Frontal cortex (tissue), 4 donors: ENCODE measurements at places on chromosomes 6 and 20. TPM values are rescaled to one million over a fixed set of nuclear protein-coding genes. Genes with fewer than 3 reads are reported as not detected.

Gene CD93
- total RNA-seq: 10.6 TPM

Gene RNF114
- 31.0 TPM for total RNA-seq

Gene ZNF391
- 2.9 TPM for total RNA-seq

DNA sequence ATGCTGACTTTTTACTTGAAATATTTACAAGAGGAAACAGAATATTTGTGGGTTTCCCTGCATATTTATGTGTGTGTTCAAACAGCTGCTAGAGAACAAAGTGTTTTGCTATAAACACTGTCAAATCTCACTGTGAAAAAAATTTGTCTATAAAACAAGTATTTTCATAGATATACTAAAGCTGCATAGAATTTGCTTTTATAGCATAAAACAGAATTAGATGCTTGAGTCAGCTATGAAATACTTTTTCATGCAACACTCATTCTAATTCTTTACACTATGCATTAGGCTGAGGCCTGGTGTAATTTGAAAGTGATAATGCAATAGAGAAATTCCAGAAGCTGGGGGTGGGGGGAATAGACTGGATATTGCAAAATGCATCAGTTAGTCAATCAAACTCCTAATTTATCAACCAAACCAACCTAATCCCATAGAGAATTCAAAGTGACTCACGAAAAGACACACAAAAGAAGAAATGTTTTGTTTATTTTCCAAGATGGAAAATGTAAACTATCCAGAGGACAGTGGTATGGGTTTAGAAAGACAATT lies 148.2 kb downstream of the LAMA2 start:
- no peak for DNase-seq

DNA sequence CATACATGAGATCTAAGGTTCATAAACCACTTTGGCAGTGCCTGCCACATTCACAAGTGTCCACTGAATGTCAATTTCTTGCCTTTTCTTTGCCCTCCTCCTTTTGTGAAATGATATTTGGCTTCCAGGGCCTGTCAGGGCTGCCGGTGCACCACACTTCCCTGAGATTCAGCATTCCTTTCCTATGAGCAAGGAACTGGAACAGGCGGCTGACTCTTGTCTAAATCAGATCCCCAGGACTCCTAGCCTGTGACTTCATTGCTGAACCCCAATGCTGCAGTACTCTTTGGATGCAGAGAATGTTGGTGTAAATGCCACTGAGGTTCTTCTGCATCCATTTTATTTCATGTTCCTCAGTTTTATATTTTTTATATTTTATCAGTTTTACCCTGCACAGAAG lies 172.2 kb downstream of the ARID1B start:
- DNase-seq: no peak

Gene IL20RA
- total RNA-seq: 0.41 TPM

DNA sequence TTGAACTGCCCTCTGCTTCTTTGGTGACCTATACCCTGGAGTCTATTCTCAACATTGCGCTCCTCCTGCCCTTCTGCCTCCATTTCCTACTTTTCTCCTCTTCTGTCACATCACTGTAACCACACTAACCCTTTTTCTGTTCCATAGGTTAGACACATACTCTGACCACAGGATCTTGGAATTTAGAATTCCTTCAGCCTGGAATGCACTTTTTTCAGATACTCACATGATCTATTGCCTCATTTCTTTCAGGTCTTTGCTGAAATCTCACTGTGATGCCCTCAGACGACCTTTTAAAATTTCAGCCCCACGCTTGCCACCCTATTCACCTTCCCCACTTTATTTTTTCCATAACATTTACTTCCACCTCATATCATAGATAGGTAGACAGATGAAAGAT lies 5.1 kb downstream of the VNN1 start:
- no peak for DNase-seq

Gene CRISP3
- under 0.01 TPM for total RNA-seq

GRCh38 chr20:51500936-51501335 lies 41.6 kb downstream of the NFATC2 start:
- no peak for DNase-seq

DNA sequence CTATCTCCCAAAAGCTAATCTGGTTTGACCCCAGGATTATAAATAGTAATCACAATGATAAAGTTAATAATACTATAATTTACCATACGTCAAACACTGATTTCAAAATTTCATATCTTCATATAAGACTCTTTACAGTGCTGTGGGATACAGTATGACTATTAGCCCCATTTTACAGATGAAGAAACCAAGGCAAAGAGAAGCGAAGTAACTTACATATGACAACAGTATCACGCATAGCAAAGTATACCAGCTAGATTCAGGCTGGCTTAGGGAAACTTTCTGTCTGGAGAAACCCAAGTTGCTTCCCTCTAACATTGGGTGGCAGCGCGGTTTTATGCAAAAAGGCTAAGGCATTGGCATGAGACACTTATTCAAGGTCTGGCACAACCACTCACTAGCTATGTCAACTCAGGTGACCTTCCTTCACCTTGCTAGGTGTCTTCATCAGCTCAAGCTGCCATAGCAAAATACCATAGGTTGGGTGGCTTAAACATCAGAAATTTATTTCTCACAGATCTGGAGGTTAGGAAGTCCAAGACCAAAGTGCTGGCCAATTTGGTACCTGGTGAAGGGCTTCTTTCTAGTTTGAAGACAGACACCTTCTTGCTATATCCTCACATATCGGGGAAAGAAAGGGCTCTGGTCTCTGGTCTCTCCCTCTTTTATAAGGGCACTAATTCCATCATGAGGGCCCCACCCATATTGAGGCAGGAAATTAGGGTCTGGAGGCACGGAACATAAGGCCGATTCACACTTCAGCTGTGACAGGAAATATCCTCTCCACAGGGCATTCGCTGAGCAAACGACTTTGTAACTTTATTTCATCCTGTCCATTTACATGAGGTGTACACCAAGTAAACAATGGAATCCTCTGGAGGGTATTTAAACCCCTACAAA lies 22.4 kb upstream of the UTRN start:
- DNase-seq: no peak

- no peak for DNase-seq
Measured at GRCh38 chr6:24214984-24215383, 89.0 kb downstream of the NRSN1 start.

Gene TCF19
- total RNA-seq: 2.0 TPM

Gene MMP24
- 102 TPM for total RNA-seq

DNA sequence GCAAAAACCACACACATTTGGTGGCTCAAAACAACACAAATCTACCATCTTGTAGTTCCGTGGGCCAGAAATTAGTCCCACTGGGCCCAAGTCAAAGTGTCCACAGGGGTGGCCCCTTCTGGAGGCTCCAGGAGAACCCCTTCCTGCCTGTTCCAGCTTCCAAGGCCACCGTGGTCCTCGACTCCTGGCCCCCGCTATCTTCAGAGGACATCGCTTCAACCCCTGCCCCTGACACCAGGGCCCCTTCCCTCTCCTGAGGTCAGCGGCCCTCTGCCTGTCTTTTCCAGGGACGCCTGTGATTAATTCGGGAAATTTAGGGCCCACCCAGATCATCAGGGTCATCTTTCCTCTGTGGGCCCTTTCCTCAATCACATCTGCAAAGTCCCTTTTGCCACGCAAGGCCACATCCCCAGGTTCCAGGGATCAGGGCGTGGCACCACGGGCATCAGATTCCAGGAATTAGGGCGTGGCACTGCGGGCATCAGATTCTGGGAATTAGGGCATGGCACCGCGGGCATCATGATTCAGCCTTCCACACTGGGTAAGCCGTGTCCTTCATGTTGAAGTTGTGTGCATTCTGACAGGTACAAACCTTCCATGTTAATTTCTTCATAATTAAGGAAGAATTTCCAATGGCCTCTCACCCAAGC lies 59.9 kb upstream of the SMOC2 start:
- no peak for DNase-seq

Gene PTCRA
- not detected for total RNA-seq

GRCh38 chr20:18048176-18048575 lies 9.5 kb downstream of the OVOL2 start:
- no peak for DNase-seq

- peak; percentile 22 for DNase-seq
Measured at GRCh38 chr20:4869290-4870193, 131.8 kb downstream of the SLC23A2 start.

Gene RPP40
- 17.1 TPM for total RNA-seq

DNA sequence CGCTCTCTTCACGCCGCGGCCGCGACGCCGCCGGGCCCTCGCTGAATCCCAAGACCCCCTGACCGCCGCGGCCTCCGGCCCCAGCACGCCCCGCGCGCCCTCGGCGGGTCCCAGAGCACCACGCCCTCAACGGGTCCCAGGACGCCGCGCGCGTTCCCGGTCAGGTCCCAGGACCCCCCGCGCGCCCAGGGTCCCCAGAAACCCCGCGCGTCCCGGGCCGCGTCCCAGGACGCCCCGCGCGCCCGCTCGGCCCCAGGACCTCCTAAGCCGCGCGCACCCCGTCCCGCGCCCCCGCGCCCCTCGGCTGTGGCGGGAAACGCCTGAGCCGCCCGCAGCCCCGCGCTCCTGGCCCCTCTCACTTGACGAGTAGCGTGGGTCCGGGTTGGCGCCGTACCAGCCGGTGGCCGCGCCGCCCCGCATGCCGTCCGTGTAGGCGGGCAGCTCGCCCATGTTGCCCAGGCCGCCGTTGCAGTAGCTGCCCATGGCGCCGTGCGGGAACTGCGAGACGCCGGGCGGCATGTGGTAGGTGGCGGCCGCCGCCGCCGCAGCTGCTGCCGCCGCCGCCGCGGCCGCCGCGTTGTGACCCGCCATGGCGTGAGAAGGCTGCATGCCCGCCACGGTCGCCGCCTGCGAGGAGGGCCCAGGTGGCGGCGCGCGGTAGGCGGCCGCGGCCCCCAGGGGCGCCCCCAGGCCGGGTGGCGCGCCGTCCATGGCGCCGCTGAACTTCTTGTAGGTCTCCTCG lies 556 bp downstream of the NKX2-4 start:
- no peak for DNase-seq
